ENCODE measurements at places on chromosomes 2 and 18. TPM values are rescaled to one million over a fixed set of nuclear protein-coding genes. Genes with fewer than 3 reads are reported as not detected.

Gene CYP26B1
- total RNA-seq, result not detected

DNA sequence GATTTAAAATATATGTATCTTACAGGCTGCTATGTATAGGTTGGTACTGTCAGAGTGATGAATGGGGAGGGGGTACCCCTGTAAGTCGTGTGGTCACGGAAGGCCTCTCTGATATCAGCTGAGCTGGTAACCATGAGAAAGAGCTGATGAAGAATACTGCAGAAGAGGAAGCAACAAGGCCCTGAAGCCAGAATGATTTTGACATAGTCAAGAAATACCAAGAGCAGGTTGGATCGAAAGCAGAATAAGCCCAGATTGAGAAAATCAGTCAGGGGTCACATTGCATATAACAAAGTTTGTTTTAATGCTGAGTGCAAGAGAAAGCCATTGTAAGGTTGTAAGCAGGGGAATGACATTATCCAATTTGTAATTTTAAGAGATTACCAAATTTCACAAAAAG is 57.3 kb downstream of the UNC50 start:
- DNase-seq, result no peak

DNA sequence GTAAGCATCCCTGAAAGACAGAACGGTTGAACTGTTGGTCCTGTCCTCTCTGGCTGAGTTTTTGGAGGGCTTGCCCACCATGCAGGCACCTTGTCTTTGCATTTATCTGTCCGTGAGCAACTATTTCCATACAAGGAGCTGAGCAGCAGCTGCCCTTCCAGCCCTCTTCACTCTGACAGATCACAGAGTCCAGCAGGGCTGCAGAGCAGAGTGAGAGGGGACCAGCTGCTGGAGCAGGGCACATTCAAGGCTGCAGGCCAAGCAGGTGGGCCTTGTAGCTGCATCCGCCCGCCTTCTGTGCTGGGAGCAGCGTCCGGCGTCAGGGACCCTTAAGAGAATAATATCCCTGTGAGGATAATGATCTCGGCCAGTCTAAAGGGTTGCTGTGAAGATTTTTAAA is 9.5 kb downstream of the SMYD1 start:
- no peak for DNase-seq

Gene ZNF892
- total RNA-seq, result 4.8 TPM

Measured in activated T-helper 2 cell treated with anti-CD3 and anti-CD28 coated beads, Interferon-gamma antibody, Interleukin-2, Interleukin-4, amounts not matched to agents 10 μg/mL and 5 μg/mL and 100 μg/mL, durations not matched to agents 14 hours and 24 hours and 36 hours (primary cell).